ENCODE measurements at places on chromosomes 5 and 9.
A peak's percentile ranks its signal among the peaks of the same experiment; 100 is the strongest.

- no peak for DNase-seq
Observed at GRCh38 chr5:154403234-154403633, 42.6 kb upstream of the SAP30L start.

- DNase-seq, result no peak
Observed at GRCh38 chr5:69491027-69491426, 1.6 kb upstream of the OCLN start.

DNA sequence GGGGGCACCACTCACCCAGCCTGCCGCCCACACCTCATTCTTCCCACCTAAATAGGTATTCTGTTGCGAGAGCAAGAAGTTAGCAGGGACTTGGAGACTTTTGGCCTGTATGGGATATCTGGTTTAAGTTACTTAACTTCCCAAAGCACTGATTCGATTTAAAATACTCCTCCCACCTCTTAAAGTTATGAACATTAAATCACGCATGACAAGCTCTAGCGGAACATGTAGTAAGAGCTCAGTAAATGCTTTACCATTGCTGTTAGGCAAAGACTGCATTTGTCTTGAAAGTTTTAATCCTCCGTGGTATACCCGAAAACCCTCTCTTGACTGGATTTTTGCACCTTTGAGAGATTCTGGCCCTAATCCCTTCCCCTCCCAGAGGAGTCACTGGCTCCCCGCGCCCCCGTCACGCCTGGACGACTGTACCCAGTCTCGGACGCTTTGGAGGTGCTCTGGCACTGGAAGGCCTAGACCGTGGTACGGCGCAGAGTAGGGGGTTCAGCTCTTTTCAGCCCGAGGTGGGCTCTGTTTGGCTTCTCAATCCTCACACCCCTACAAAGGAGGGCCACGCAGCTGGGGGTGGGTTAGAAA lies 4.4 kb downstream of the GDNF start:
- no peak for DNase-seq

GRCh38 chr9:95494022-95494415 lies 22.8 kb downstream of the PTCH1 start:
- DNase-seq, result peak; percentile 14

- no peak for DNase-seq
Observed at GRCh38 chr9:92378865-92379560, 25.4 kb downstream of the OGN start.

- DNase-seq, result no peak
Observed at GRCh38 chr9:37454238-37454637, 11.0 kb downstream of the ZBTB5 start.

- DNase-seq, result no peak
Observed at GRCh38 chr9:71835596-71835995, 67.3 kb upstream of the CEMIP2 start.

- no peak for DNase-seq
Observed at GRCh38 chr9:17166346-17166745, 31.5 kb downstream of the CNTLN start.

GRCh38 chr9:82957529-82958379 lies 105.2 kb downstream of the RASEF start:
- DNase-seq, result no peak

DNA sequence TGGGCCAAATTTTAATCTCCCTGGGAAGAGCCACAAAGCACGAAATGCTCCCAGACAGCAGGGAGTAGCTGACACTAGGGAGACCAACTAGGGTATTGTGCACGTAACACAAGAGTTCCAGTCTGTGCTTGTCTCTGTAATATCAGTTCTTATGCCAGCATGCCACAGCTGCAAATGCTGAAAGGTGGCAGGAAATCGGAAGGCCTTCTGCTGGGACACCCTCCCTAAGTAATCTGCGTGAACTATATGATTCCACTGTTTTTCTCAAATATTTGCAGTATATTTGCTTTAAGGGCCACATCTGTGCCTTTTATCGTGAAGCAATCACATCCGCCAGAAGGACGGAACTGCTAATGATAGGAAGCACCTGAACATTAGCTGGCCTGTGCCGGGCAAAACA lies 12.6 kb downstream of the VLDLR start:
- DNase-seq, result no peak

GRCh38 chr9:93155716-93156474 lies 21.8 kb upstream of the NINJ1 start:
- DNase-seq, result no peak

DNA sequence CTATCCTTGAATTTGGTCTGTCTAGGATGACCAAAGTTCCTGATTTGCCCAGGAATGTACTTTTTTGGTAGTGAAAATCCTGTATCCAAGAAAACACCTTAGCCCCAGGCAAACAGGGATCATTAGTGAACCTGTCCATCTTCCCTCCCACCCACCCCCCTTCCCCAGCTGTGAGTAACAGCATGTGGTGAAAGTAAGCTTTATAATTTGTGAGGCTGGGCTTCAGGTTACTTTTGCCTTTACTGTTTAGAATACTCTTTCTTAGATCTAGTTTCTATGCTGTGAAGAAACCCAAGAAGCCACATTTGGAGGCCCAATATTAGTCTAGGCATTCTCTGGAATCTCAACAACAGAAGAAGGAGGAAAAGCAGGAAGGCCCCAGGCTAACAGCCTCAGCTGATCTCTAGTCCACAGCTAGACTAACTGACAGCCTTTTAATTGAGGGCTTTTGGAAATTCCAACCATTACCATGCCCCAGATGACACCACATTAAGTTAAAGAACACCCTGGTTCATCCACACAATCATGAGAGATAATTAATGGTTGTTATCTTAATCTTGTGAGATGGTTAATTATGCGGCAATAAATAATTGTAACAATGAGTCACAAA lies 703.0 kb upstream of the NUDT12 start:
- no peak for DNase-seq

DNA sequence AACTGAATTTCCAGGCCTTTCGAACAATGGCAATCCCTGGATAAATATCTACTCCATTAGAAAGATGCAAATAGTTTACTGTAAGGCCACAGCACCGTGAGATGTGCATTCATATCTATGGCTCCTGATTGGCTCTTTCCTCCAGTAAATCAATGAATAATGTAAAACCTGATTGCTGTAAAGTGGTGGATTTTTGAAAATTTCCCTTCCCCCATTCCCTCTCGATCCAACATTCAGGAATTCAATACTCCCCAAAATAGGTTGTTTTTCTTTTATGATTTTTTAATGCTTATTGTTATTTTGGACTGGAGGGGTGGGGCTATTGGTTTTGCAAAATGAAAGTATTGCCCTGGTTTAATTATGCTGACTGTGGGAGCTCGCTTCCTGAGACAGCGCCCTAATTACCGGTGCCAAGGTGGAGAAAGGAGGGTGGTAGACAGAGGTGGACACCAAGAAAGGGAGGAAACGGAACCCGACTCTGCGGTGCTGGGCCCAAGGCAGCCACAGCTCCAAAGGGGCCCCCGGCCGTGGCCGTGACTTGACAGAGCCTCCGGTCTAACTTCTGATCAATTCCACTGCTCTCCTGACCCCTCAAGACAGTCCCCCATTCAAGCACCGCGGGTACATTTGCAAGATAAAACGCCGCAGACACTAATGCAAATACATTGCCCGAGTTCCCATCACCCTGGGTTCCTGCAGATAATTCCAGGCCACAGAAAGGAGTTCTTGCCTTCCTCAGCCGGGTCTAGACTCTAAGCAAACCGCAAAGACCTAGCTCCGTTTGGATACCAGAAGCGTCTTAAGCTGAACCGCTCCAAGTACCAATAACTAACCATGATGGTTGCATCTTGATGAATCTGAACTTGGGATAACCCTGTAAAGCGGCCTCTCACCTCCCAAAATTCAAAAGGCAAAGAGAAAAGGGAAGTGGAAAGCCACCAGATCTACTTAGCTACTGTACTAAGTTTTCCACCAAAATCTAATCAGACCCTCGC lies 211.2 kb downstream of the MEF2C start:
- DNase-seq, result no peak

- no peak for DNase-seq
Observed at GRCh38 chr9:116899337-116900006, 212.4 kb downstream of the TRIM32 start.

GRCh38 chr9:91782708-91783214 lies 167.3 kb downstream of the ROR2 start:
- no peak for DNase-seq

DNA sequence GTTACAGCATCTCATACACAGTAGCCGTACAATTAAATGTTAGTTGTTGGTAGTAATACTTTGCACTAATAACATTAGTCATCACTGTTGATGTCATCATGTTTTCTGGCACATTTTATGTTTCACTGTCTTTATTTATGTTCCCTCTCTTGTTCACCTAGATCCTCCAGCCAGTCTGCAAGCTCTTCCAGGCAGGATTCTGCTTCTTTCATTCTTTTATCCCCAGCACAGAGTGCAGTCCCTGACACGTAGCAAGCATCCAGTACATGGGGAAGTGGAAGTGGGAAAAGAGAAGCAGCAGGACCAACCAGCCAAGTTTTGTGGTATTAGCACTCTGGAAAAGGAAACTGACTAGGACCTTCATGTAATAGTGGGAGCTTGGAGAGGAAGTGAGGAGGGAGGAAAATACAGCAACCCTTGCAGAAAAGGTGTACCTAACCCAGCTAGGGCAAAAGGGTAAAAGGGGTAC lies 89.7 kb upstream of the SLC44A1 start:
- no peak for DNase-seq

DNA sequence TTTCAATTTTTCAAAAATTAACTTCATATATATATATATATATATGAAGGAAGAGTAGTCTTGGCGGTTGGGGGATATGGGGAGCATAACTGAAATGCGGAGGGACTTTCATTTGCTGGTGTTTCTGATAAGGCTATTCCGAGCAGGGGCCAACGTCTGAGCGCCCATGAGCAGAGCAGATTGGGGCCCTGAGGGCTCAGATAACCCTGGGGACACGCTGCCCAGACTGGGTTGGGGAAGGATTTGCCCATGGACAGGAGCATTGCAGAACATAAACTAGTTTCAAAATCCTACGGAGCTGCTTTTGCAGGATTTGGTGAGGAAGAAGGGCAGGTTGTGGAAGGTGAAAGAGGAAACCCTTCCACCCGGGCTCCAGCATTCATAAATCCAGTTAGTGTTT lies 240.2 kb downstream of the IRX1 start:
- DNase-seq, result no peak

DNA sequence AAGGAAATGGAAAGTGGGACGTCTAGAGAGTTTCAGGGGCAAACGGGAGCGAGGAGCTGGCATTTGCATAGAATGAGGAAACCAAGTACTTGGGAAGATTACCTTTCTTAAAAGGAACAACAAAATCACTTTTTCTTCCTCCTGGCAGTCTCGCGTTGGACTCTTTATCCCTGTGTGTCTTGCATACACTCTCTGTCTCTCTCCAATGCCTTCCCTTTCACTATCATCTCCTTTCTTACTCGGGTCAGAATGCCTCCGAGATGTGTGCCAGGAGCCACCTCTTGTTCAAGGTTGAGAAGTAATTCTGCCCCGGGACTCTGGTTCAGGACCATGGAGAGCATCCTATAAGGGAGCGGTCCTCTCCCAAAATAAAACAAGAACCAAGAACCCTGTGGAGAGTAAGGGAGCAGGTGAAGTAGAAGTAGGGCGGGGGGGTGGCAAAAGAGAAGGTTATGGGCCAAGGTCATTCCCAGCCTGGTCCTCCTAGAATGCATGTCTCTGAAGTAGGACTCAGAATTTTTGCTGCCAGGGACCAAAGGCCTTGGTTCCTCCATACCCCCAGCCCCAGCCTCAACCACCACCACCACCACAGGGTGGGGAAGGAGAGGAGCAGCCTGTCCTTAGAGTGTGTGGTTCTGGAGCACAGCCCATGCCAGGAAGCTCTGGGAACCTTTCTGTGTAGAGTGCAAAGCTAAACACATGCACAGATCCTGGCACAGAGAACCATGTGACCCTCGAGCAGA lies 72.1 kb upstream of the ARAP3 start:
- no peak for DNase-seq

GRCh38 chr5:132094393-132095076 lies 20.9 kb downstream of the CSF2 start:
- no peak for DNase-seq

- no peak for DNase-seq
Observed at GRCh38 chr5:109868737-109869136, 179.0 kb downstream of the MAN2A1 start.

DNA sequence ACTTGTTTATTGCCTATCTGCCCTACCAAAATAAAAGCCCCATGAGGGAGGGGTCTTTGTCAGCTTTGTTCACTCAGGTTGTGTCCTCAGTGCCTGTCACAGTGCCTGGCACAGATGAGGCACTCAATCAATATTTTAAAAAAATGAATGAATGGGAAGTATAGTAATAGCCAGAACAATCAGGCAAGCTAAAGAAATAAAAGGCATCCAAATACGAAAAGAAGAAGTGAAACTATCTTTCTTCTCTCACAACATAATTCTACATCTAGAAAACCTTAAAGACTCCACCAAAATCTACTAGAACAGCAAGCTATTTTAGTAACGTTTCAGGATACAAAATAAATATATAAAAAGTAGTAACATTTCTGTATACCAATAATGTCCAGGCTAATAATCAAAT lies 37.8 kb upstream of the C5orf63 start:
- no peak for DNase-seq

GRCh38 chr9:27590651-27591050 lies 17.4 kb upstream of the C9orf72 start:
- no peak for DNase-seq

DNA sequence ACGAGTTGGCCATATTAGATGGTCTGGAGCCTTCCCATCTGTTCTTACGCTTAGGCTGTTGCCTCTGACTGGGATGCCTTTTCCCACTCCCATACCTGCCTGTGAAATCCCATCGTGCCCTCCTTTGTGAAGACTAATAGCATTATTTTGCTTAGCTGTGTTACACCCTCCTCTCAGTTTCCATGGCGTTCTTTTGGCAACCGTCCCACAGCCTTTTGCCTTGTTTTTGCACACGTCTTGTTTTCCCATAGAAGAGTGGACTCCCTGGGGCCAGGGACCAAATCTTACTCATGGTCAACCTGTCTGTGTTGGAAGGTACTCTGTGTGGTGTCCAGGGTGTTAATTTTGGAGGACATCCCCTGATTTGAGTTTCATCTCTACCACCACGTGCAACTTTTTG lies 242.1 kb downstream of the HSPA4 start:
- DNase-seq, result no peak

GRCh38 chr5:157198277-157198986 lies 17.8 kb downstream of the ITK start:
- DNase-seq, result no peak

- peak; percentile 80 for DNase-seq
Observed at GRCh38 chr5:7868773-7869473, at the start of the genes FASTKD3 and MTRR. Gene FASTKD3 (minus strand): TSS chr5:7869031. CDS start chr5:7868083, 948 bp downstream. Gene MTRR (plus strand): TSS chr5:7869148. CDS start chr5:7870795, 1,647 bp downstream.

- no peak for DNase-seq
Observed at GRCh38 chr9:68750786-68751185, 45.7 kb downstream of the PIP5K1B start.

All from stimulated activated CD8-positive, alpha-beta memory T cell treated with anti-CD3 and anti-CD28 coated beads, Interleukin-4, amount 100 ng/mL, for 1 hour (primary cell).